ENCODE measurements at places on chromosomes 1 and 21.

GRCh38 chr1:20194757-20195461 lies 8.6 kb upstream of the PLA2G2C start:
- peak; percentile 50 for DNase-seq

- DNase-seq, result peak; percentile 8
These were observed 1.2 kb downstream of the ELK4 start for GRCh38 chr1:205630651-205631009.

DNA sequence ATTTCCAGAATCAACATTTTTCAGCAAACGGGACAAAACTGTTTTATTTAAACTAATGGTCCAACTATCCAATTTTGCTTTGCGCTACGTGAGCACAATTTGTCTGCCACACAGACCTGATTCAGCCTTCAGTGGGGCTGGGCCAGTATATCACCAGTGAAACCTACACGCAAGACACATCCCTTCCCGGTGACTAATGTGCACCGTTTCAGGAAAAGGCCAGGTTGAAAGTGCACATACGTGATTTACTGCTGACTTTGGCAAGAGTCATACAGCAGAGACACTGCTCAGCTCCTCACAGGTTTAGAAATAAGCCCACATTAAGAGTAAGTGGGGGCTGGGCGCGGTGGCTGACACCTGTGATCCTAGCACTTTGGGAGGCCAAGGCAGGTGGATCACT lies 5.1 kb upstream of the TMEM51 start:
- no peak for DNase-seq

- DNase-seq, result peak; percentile 35
These were observed 113.5 kb downstream of the OMA1 start for GRCh38 chr1:58432851-58433668.

GRCh38 chr1:155051777-155052398 lies 772 bp downstream of the ADAM15 start:
- DNase-seq, result no peak
